ENCODE measurements at places on chromosomes 7 and 10.

GRCh38 chr10:117339578-117339977 is 35.7 kb downstream of the PDZD8 start:
- no peak for DNase-seq

DNA sequence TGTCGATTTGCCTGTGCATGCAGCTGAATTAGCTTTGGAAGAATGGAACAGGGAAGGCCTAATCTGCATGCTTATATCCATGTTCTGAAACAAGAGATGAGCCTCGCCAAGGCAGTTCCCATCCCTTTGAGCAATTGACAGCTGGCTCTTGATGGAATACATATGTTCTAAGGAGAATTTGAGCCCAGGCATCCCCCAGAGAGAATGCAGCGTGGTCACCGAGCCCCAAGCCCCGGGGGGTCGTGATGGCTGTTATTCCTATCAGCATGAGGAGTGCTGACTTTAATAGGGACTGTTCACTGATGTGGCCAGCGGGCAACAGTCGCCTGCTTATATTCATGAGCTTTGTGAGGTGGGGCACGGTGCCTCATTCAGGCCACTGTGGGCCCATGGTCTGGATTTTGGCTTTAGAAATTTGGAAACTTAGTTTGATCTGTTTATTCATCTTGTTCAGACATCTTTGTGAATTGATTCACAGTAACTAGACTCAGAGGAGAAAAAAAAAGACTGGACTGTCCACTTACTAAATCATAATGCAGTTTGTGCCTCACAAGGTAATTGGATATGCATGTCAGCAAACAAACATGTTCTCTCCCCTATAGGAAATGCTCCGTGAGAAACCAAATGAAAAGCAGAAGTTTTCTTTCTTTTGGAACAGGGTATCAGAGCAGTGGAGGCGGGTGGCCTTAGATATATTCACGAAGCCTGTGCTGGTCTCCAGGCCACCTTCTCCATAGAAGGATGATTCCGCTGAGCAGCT is 204.9 kb downstream of the CCDC3 start:
- DNase-seq, result no peak

DNA sequence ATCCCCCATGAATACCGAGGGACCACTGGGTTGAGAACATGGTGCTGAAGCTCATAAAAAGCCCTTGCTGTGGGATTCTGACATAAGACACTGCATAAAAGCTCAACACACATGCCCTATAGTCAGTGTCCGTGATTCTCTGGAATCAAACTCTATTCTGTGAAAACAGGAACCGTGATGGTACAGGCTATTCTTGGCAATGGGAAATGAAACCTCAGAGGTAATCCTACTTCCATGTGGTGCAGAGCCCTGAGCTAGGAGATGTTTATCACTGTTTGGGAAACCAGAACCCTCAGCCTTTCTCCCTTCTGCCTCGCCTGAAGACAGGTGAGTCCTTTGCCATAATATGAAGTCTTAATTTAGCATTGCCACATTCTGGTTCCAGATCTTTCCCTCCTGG is 80.8 kb upstream of the PRSS1 start:
- no peak for DNase-seq

DNA sequence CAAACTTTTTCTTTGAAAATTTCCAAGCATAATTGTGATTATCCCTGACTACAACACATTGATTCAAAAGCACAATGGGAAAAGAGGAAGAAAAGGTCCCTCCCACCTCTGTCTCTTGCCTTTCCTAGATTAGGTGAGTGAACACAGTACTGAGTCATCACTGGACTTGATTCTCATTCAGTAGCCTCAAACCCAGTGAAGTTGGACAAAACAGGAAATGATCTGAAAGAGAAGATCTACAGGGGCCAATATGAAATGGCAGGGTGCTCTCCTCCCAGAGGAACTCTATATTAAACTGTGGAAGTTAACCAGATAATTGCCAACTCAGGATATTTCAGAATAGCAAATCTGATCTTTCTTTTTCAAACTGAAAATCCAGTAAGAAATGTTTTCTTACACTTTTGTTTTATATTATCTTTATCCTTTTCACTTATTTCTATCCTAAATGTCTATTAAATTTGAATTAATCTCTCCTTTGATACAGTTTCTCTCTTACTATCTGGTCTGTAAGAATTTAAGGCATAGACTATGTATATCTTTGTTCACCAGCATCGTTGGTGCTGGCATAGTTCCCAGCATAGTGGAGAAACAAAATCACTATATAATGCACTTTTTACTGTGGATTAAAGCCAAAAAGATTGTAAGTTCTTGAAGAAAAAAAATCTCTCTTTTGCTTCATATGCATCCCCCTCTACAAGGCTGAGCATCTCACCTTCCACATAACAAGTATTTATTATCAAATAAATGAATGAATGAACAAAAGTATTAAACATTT is 41.4 kb upstream of the IKZF1 start:
- DNase-seq, result no peak

- peak; percentile 24 for DNase-seq
These were observed 274.0 kb downstream of the ELFN1 start for GRCh38 chr7:1943933-1944618.

DNA sequence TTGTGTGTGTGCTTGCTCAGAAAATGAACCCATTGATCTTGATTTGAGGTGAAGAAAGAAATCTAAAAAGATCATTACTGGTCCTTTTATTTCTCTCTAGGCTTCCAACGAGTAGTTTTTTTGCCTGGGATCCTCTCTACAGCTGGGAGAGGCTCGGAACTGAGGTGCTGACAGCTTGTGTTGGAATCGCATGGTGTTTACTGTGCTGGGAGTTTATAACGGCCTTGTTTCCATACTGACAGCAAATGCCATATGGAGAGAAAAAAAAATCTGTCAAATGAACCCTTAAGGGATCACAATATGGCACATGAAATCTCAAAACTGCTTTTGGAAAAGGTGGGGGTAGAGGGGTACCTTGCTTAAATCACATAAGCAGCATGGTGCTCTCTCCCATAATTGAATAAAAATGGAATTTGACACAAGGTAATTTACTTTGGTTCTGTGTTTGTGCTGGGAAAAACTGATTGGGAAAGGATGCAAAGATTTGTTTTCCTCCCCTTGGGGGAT is 165.0 kb downstream of the RGS10 start:
- DNase-seq, result no peak

GRCh38 chr10:80133206-80133605 is 676 bp downstream of the PLAC9 start:
- DNase-seq, result no peak

DNA sequence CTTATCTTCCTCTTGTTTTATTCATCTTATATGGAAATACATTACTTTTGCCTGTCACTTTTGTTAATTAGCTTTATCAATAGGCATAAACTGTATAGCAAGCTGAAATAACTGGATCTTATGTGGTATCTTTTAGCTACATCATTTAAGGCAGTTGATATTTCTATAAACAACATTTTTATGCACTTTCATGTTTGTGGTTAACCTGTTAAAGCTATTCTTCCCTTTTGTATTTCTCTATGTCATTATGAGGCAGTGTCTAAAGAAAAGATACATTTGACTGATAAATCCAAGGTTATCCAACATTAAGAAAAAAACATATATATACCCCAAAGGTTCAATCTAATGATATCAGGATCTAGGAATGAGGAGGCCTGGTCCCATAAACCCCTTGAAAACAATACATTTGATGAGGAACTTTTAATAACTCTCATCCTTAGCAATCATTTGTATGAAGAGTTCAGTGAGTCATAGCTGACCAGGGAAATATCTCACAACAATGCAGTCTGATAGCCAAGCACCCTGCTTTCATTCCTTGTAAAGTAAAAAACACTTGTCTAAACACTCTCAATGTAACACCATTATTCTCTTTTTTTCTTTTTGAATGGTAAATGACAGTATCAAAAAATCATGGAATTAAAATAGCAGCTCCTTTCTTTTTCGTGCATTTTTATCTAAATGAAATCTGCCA is 300.9 kb downstream of the NEBL start:
- no peak for DNase-seq

DNA sequence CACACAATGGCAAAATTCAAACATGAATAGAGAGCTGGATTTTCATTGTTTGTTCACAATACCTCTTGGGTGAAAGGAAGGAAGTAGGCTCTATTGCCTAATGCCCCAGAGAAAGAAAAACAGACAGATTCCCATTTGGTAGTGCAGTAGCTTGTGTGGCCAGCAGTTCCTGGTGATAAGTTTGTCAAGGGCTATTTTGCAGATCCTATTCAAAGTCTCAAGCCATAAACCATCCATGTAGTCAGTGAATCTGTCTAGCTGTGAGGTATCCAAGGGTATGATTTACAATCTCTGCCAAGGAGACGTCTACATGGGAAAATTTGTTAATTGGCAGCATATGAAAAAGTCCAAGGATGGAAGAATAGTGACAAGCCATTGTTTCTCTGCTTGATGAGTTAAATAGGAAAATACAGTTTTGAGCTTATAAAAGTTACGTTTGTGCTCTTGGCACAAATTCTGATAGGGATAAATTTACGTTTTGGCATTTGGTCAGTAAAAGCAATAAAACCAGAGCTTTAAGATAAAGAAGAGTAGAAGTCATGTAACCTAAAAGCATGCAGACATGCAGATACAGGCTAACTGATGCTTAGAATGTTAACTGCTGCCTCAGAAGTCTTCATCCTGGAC is 269.1 kb downstream of the GATA3 start:
- no peak for DNase-seq

All from CD4-positive, alpha-beta T cell treated with Interleukin-17A for 4 hours (primary cell).